ENCODE measurements at places on chromosomes 13 and 19. TPM values are rescaled to one million over a fixed set of nuclear protein-coding genes. Genes with fewer than 3 reads are reported as not detected.
A peak's percentile ranks its signal among the peaks of the same experiment; 100 is the strongest.

LMTK3 gene
- total RNA-seq: 0.57 TPM

GRCh38 chr19:16715611-16716010 lies 4.0 kb upstream of the NWD1 start:
- no peak for DNase-seq

ANKLE1 gene
- total RNA-seq: 1.4 TPM

- no peak for DNase-seq
These were observed 432.4 kb downstream of the SLITRK1 start for GRCh38 chr13:83449668-83450395.

GRCh38 chr13:108049211-108049610 lies 166.1 kb downstream of the LIG4 start:
- DNase-seq: no peak

KCNN4 gene
- total RNA-seq: 6.7 TPM

GRCh38 chr19:1001538-1002166 lies 1.4 kb downstream of the GRIN3B start:
- DNase-seq: no peak

GRCh38 chr19:53707278-53707677 lies 75.5 kb downstream of the DPRX start:
- no peak for DNase-seq

DNA sequence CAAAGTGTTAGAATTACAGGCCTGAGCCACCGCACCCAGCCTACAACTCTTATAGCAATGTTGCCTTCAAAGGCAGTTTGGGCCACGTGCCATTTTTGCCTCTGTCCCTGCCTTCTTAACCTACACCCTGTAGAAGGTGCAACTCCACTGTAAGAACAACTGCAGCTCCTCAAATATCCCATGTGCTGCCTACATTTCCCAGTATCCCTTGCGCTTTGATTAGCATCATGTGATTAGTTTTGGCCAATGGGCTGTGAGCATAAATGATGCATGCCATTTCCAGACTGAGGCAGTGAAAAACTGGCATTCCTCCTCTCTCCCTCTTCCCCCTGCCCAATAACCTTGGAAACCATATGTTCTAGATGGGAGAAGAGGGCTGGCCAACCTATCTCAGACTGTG lies 75.2 kb upstream of the MRI1 start:
- no peak for DNase-seq

- DNase-seq: no peak
These were observed 377.0 kb downstream of the OLFM4 start for GRCh38 chr13:53405616-53406015.

- DNase-seq: no peak
These were observed 16.9 kb upstream of the SPIB start for GRCh38 chr19:50401605-50402450.

- no peak for DNase-seq
These were observed 27.7 kb downstream of the SAE1 start for GRCh38 chr19:47158367-47158791.

ALG5 gene
- total RNA-seq: 21.0 TPM

GRCh38 chr19:18100710-18101109 lies 3.1 kb downstream of the MAST3 start:
- DNase-seq: no peak

CKAP2 gene
- total RNA-seq: 4.3 TPM

KLK12 gene
- not detected for total RNA-seq

IZUMO2 gene
- total RNA-seq: not detected

CTXN1 gene
- total RNA-seq: 28.7 TPM

GRCh38 chr13:21235174-21235573 lies 58.7 kb downstream of the MRPL57 start:
- peak; percentile 53 for DNase-seq

- DNase-seq: no peak
These were observed at the start of gene TMC4 for GRCh38 chr19:54172471-54173358. TSS of gene TMC4 (minus strand) at chr19:54173160. CDS start at chr19:54173117, 43 bp downstream.
